ENCODE measurements at places on chromosomes 16 and 17.
A peak's percentile ranks its signal among the peaks of the same experiment; 100 is the strongest.

- no peak for DNase-seq
Measured at GRCh38 chr17:67833946-67834631, 8.8 kb downstream of the BPTF start.

DNA sequence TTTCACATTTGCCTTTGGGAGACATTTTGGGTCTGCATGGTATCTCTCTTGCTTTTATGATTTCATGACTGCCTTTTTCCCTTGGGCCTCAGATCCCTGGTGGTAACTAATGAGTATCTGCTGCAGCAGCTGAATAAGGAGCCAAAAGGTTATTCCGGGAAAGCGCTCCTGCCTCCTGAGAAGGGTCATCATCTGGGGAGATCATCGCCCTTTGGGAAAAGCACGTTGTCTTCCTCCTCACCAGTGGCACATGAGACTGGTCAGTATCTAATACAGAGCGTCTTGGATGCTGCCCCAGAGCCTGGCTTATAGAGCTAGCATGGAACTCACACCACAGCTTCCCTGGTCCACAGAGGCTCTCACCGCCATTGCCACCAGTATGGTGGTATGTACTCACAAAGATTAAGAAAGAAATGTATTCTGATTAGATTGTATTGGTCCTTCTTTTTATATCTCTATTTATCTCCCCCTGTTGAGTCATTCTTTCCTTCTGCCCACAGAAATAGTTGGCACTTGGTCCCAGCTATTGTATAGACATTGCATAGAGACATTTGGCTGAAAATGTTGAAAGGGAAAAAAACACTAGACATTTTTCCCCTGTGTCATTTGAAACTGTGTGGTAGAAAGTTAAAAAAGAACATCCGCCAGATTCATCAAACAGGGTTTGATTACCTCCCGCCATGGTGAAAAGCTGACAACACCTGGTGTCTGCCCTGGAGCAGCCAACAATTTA is 8.4 kb downstream of the TPPP3 start:
- DNase-seq, result no peak

GRCh38 chr16:30490210-30490609 is 17.7 kb downstream of the ITGAL start:
- DNase-seq, result no peak

GRCh38 chr16:31016018-31016417 is 5.6 kb upstream of the STX1B start:
- no peak for DNase-seq

GRCh38 chr16:81261049-81261648 is 22.7 kb downstream of the BCO1 start:
- DNase-seq, result no peak

GRCh38 chr17:60887614-60888028 is 210.0 kb downstream of the BCAS3 start:
- DNase-seq, result no peak

DNA sequence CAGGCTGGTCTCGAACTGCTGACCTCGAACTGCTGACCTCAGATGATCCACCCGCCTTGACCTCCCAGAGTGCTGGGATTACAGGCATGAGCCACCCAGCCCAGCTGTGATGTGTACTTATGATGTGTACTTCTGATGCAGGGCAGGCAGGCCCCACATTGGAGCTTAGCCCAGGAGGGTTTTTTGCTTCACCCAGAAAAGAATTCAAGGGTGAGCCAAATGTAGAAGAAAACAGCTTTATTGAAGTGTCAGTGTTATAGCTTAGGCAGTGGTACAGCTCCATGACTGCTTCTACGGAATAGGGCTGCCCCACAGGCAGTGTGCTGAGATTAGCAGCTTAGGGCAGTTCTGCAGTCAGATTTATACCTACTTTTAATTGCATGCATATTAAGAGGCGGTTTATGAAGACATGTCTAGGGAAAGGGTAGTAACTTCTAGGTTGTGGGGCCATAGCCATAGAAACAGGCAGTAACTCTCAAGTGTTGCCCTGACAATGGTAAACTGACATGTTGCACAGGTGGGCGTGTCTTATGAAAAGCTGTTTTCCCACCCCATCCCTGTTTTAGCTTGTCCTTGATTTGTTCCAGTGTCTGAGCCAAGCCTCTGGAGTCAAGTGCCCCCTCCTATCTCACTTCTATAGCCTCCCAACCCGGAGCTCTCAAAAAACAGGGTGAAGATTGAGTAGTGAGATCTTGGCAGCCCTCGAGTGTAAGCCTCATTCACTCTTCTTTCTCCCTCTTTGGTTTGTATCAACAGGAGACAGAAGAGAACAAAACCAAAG is 24.1 kb upstream of the POLR3E start:
- no peak for DNase-seq

DNA sequence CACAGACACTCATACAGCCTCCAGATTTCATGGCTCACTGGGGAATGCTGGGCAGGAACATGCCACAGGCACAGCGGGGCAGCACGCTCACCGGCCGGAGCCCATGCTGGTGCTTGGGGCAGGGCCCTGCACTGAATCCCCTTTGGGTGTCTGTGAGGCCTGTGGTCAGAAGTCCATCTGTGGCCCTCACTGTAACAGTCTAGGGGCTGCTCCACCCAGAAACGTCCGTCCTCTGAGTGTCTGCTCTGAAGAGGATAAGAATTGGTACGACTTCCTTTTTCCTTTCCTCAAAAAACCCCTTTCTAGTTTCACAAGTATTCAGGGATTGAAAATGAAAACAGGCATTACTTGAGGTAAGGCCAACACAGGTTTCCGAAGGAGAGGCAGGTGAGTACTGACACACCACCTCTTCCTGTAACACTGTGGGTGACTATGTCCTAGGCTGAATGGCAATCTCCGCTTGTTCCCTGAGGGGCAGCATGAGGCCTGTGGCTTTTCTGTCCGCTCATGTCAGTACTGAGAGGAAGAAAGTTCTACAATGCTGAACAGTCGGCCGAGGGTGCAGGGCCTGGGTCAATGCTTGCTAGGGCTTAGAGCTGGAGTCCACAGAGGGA is 42.5 kb downstream of the TMEM11 start:
- no peak for DNase-seq

DNA sequence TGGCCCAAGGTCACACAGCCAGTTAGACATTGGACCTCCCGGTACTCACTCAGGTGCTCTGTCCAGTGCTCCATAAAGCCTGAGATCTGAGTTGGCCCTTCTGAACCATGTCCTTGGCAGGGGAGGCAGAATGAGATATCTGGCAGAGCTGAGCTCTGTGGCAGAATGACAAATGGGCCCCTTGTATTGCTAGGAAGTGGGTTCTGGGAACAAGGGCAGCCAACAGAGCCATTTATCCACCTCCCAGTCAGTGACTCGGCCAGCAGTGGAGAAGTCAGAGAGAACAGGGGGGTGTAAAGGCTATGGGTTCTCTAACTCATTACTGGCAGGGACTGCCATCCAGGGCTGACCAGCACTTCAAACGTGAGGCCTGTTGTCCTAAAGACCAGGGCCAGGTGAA is 117.1 kb upstream of the NLRP1 start:
- DNase-seq, result no peak

- no peak for DNase-seq
Measured at GRCh38 chr16:5634666-5635180, 537.1 kb upstream of the EEF2KMT start.

DNA sequence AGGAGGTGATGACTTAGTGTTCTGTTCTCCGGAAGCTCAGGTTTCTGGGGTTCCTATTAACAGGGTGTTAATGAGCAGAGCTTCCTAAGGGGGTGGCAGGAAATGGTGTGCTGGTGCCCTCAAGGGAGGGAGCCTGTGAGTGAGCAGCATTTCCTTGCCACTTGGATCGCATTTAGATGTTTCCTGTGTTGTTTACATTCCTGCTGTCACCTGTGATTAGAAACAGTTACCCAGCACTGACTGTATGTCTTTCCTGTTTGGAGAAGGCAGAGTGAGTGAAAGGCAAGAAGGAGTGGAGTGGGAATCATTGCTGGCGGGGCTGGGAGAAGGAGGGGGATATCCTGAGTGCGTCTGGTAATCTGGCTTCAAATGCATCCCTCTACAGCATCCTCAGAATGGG is 214.6 kb downstream of the CCDC182 start:
- DNase-seq, result no peak

DNA sequence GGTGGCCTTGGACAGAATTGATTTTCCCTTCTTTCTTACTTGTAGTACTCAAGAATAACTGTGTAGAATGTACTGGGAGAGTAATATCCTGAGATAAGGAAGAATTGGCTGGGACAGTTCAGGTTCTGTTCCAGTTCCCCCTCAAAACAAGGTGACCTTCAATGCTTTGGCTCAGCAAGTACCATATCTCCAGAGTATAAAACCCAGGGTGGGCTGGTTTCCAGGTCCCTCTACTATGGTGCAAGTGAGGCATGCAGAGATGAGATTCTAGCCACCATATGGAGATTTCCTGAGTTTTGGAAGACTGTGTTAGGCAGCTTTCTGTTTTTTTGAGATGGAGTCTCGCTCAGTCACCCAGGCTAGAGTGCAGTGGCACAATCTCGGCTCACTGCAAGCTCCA is 18.1 kb upstream of the DLX3 start:
- DNase-seq, result no peak

GRCh38 chr17:9217151-9218056 is 196.1 kb downstream of the NTN1 start:
- no peak for DNase-seq

DNA sequence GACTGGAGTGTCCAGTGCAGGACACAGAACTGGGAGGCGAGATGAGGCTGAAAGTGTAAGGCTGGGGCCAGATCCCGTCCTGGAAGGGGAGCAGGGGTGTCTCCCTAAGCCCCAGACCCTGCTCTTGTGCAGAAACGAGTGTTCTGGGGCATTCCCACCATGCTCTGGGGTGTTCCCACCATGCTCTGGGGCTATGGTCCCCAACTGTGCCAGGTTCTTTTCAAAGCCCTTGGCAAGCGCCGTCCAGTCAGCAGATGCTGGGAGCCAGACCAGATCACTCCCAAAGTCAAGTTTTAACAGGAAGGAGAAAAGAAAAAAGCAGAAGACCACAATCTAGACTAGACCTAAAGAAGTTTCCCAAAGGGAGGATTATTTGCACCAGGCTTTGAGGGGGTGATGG is 2.5 kb downstream of the TAX1BP3 start:
- DNase-seq, result no peak

GRCh38 chr17:57442914-57443571 is 186.7 kb downstream of the MSI2 start:
- no peak for DNase-seq

DNA sequence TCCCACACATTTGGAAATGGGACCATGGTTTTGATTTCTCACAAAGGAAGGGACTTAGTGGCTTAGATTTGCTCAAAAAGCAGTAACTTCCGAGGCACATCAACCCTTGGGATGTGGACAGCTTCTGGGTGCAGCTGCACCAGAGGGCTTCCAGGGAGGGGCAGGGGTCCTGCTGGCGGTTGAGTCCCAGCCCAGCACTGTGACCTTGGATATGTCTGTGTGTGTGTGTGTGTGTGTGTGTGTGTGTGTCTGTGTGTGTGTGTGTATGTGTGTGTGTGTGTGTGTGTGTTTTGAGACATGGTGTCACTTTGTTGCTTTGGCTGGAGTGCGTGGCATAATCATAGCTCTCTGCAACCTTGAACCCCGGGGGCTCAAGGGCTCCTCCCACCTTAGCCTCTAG is 130.8 kb downstream of the CLEC16A start:
- DNase-seq, result no peak

GRCh38 chr17:80880648-80880985 is 111.0 kb upstream of the CHMP6 start:
- DNase-seq, result no peak

DNA sequence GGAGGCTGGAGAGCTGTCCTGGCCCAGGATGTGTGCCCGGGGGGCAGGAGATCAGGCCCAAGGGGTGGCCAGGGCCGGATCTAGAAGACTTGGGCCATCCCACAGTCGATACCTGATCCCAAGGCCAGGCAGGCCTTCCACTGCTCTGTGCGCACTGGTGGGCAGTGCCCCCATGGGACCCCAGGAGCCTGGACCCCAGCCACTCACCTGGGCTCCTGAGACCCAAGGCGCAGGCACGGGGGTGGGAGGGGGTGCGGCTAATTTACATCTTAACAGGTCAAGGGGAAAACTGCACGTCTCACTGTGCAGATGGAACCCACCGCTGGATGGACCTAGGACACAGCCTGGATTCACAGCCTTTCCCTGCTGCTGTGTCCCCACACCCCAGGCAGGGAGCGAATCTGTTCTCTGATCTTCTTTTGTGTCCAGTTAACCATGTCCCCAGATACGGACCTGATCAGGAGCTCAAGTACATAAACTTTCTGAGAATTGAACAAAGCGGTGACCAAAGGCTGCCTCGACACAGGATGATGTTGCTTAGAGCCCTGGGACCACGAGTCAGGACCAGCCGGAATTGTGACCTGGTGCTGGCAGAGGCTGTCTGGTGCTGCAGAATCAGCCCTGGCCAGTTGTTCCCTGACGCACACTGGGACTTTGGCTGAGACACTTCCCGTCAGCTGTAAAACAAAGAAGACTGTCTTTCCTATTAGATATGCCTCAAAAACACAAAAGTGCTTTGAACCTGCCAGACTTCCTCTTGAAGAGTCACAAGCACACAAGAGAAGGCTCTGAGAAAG is 60.6 kb downstream of the TNFRSF13B start:
- DNase-seq, result no peak

DNA sequence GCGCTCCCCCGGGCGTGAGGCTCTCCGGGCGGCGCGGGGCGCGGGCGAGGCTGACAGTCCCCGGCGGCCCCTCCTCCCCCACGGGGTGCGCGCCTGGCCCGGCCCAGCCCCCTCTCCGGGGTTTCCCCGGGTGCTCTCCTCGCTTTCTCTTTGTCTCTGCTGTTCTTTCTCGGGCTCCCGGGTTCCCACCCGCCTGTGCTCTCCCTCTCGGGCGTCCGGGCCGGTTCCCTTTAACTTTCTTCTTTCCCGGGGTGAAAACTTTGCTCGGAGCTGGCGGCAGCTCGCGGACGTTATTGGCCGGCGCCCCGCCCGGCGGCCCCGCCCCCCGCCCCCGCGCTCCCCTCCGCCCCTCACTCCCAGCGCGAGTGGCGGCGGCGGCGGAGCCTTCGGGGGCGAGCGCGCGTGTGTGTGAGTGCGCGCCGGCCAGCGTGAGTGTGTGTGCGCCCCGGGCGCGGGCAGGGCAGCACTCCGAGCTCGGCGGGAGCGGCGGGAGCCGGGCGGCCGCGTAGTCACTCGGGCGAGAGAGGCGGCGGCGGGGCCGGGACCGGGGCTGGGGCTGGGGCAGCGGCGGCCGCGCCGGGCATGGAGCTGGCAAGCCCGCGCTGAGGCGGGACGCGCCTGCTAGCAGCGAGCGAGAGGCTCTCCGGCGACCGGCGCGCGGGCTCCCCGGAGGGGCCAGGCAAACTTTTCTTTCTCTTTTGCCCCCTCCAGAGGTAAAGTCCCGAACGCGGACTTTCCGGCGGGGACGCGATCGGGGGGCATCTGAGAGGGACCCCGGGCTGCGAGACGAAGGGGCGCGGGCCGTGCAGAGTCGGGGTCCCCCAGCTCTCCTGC is at the start of gene NTN1:
Gene NTN1, plus strand, starts transcription at position 353 of the 834 bp plus-strand sequence. CDS start 864 bp downstream, outside the sequence.
- peak; percentile 64 for DNase-seq

GRCh38 chr16:51151435-51151960 is 428 bp upstream of the SALL1 start:
- DNase-seq, result no peak

- DNase-seq, result peak; percentile 39
Measured at GRCh38 chr17:63116967-63117830, 151.2 kb downstream of the TANC2 start.

DNA sequence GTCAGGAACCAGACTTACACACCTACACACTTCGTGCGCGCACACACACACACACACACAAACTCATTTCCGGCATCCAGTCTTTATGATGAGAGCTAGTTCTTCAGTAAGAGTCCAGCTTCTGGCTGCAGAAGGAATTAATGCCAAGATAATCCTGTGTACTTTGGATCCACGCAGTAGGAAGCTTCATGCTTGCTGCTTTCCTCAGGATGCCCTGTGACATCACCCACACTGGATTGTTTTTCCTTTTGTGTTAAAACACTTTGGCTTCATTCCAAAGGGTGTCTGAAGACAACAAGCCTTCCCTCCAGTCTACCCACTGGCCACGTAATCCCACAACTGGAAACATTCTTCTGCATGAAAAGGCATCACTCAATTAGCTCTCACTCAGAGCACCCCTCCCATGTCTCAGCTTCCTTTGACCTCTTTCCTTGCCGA is 35.4 kb downstream of the KCNJ16 start:
- no peak for DNase-seq

Measured in large intestine (tissue), 12 donors.